H7 (cell line): ENCODE measurements at places on chromosomes 11 and 22.

DNA sequence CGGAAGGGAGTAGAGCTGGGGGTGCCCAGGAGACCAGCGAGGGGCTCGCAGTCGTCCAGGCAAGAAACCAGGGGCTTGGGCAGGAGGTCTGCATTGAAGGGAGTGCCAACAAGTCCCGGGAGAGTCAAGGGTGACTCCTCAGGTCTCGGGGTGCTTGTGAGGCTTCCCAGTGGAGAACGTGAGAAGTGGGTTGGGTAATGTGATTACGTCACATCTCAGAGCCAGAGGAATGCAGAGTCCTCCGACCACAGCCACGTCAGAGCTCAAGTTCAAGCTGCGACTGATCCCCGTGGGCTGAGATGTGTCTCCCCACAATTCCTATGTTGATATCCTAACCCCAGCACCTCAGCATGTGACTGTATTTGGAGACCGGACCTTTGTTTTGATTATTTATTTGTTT lies 89.7 kb upstream of the SHANK2 start:
- no peak for DNase-seq

DNA sequence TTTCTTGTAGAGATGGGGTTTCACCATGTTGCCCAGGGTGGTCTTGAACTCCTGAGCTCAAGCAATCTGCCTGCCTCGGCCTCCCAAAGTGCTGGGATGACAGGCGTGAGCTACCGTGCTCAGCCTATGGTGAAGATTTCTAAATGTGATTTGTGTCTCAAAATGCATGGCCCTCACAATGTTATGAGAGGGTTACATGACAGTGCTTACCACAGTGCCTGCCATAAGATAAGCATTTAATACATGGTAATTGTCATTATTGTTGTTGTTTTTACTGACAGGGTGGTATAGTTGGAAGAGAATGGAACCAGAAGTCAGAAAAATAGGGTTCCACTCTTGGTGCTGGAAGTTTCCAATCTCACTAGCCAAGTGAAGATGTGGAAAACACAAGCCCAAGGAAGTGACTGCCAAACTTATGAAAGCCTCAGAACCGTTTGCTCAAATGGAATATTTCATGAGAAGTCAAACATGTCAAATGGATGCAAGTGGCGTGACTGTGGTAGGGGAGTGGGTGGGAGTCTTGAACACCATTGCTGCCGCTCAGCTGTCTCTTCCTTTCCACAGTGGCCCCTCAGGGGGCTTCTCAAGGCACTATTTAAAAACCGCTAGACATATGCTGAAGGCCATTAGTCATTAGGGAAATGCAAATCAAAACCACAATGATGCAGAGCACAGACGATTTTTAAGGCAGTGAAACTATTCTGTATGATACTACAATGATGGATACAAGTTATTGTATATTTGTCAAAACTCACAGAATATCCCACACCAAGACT lies 29.1 kb upstream of the LMO2 start:
- no peak for DNase-seq

DNA sequence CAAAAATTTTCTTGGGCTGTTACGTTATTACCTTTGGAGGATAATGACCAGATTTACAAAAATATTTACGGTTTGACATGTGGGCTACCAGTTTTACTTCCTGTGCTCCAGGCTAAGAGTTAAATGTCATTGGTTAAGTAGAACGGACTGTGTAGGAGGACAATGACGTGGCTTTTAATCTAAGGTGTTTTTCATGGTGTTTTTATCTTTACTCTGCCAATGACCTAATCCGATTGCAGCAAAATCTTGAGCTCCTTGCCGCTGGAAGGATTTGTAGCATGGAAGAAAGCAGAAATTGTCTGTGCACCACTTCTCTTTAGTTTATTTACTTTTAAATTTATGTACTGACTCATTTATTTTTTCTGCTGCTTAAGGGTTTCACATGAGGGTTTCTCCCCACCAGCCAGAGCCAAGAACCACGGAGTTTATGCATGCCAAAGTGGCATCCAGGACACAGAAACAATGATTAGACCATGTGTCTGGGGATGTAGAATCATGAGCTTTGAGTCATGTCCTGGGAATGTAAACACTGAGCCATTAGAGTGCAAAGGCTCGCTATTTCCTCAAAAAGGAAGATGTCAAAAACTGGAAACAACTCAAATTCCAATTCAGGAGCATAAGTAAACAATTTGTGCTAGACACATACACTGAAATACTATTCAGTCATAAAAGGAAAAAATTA lies 1.9 kb upstream of the CARD16 start:
- no peak for DNase-seq

DNA sequence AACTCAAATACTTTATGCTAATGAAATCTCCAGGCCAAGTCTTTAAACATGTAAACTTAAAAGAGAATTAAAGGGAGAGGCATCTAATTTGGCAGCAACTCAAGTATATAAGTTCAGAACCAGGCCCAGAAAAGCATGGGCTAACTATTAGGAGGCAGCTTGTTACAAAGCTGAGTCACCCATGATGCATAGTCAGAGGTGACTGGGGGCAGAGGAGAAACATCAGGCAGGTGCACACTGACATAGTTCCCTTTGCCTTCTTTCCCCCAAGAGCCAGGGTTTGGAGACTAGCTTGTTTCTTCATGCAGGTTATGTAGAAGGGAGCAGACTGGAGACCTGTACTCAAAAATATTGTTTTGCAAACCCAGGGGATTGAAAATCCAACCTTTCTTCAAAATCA lies 619.0 kb downstream of the SOX6 start:
- no peak for DNase-seq

GRCh38 chr11:79331203-79331901 lies 109.5 kb downstream of the TENM4 start:
- no peak for DNase-seq

- no peak for DNase-seq
Measured at GRCh38 chr11:111925953-111926352, 7.2 kb downstream of the C11orf52 start.

DNA sequence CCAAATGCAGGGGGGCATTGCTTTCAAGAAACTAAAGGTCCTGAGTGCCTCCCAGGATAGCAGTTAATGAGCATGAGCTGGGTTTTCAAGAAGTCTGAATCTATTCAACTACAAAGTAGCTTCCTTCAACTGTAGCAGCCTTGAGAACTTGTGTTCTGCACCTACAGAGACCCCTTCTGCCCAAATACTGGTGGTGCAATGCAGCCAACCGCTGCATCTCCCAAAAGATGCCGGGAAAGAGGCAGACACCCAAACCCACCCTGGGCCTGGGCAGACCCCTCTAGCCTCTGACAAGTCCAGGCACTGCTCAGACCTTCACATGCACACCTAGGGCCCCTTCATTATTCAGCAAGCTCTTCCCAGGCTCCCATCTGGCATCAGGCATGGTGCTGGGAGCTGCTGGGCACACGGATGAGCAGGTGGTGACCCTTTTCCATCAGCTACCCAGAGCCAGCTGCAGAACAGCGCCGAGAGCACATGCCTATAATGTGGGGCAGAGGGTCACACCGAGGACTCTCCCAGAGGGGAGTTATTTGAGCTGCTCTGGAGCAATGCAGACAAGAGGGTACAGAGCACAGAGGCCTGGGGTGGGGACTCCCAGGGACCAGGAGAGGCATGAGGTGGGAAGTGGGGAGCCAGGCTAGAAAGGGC lies 44.9 kb upstream of the ETS1 start:
- peak; percentile 74 for DNase-seq

- DNase-seq: no peak
Measured at GRCh38 chr11:5504403-5504921, 5.3 kb downstream of the UBQLN3 start.

DNA sequence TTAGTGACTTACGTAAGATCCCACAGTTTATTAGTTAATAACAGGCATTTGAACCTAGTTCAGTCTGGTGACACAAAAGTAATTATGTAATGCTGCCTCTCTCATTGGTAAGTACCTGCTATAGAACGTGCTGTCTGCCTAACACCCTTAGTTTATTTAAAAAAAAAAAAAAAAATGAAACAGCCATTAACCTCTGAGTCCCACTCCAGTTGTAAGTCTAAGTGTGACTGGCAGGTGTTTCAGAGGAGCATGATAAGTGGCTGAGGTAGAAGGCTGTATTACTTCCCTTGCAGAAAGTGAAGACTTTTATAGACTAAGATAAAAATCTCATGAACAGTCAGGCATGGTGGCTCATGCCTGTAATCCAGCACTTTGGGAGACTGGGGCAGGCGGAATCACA lies 140.5 kb downstream of the TRIM44 start:
- DNase-seq: no peak
